ENCODE measurements at places on chromosomes 11 and 22. TPM values are rescaled to one million over a fixed set of nuclear protein-coding genes. Genes with fewer than 3 reads are reported as not detected.

GRCh38 chr11:123145661-123146060, 49.4 kb downstream of the CLMP start:
- DNase-seq: no peak
- H3K36me3 ChIP-seq: no peaks in the 10 kb centered on the region
- H3K27me3 ChIP-seq: no peaks in the 10 kb centered on the region
- H3K27ac ChIP-seq: no peak overlapping the region
- no peak overlapping the region for H3K4me3 ChIP-seq
- H3K4me1 ChIP-seq: no peaks in the 10 kb centered on the region

Gene DSCAML1
- 0.91 TPM for total RNA-seq

- no peak for DNase-seq
- no peaks in the 10 kb centered on the region for H3K36me3 ChIP-seq
- no peaks in the 10 kb centered on the region for H3K4me1 ChIP-seq
- H3K27ac ChIP-seq: no peak overlapping the region
Observed at GRCh38 chr11:57904376-57904775, 119.3 kb upstream of the OR9Q1 start.

DNA sequence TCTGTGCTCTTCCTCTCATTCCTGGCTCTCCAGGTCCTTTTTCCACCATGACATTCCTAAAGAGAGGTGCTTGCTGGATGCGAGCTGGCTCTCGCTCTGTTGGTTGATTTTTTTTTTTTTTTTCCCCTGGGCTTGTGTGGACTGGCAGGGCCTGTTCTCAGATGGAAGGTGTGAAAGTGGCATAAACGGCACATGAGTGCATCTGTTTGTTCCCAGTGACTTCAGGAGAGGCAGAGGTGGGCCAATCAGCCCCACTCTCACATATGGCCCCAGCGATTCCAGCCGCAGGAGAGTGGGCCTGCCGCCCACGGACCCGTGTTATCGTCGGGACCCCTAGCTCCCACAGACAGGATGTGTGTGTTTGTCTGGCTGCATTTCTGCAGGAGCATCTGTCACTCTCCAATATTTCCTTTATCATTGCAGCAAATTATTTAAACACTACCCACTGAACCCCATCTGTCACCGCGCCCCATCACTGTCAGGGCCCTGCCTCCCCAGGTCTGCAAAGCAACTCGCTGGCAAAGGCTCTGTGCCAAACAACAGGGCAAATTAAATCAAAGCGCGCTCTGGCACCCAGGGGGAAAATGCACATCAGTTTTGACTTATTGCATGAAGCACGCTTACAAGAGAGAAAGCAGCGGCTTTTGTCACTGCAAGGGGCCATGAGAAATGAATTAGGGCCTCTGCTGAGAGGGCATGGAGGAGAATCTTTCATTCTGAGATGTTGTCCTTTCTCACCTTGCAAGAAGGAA, 886.3 kb downstream of the NTM start:
- no peaks in the 10 kb centered on the region for H3K27me3 ChIP-seq
- DNase-seq: no peak
- H3K4me1 ChIP-seq: no peaks in the 10 kb centered on the region
- H3K4me3 ChIP-seq: no peak overlapping the region
- H3K36me3 ChIP-seq: no peaks in the 10 kb centered on the region

Gene CNTF
- 3.4 TPM for total RNA-seq

GRCh38 chr11:72786305-72787215, 7.3 kb downstream of the STARD10 start:
- peak overlapping the region; percentile 69 for H3K27ac ChIP-seq
- H3K27me3 ChIP-seq: no peaks in the 10 kb centered on the region
- no peak for DNase-seq
- no peak overlapping the region for H3K4me3 ChIP-seq
- peaks cover 8% of the 10 kb centered on the region for H3K4me1 ChIP-seq

Gene CABP2
- total RNA-seq: not detected

DNA sequence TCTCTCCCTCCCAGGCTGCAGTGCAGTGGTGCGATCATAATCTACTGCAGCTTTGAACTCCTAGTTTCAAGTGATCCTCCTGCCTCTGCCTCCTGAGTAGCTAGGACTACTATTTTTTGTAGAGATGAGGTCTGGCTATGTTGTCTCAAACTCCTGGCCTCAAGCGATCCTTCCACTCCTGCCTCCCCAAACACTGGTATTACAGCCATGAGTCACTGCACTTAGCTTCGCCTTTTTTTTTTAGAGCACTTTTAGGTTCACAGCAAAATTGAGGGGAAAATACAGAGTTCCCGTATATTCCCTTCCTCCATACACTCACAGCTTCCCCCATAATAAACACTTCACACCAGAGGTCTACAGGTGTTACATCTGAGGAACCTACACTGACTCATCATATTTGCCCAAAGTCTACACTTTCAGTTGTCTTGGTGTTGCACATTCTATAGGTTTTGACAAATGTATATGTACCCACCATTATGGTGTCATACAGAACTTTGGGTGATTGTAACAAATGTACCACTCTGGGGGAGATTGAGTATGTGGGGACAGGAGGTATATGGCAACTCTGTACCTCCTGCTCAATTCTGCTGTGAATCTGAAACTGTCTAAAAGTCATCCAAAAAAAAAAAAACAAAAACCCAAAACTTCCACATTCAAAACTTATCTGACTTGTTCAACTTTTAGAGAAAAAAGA, 11.3 kb upstream of the SLC37A4 start:
- no peaks in the 10 kb centered on the region for H3K27me3 ChIP-seq
- no peak overlapping the region for H3K27ac ChIP-seq
- H3K4me1 ChIP-seq: no peaks in the 10 kb centered on the region
- peaks cover 7% of the 10 kb centered on the region for H3K36me3 ChIP-seq
- H3K4me3 ChIP-seq: no peak overlapping the region

DNA sequence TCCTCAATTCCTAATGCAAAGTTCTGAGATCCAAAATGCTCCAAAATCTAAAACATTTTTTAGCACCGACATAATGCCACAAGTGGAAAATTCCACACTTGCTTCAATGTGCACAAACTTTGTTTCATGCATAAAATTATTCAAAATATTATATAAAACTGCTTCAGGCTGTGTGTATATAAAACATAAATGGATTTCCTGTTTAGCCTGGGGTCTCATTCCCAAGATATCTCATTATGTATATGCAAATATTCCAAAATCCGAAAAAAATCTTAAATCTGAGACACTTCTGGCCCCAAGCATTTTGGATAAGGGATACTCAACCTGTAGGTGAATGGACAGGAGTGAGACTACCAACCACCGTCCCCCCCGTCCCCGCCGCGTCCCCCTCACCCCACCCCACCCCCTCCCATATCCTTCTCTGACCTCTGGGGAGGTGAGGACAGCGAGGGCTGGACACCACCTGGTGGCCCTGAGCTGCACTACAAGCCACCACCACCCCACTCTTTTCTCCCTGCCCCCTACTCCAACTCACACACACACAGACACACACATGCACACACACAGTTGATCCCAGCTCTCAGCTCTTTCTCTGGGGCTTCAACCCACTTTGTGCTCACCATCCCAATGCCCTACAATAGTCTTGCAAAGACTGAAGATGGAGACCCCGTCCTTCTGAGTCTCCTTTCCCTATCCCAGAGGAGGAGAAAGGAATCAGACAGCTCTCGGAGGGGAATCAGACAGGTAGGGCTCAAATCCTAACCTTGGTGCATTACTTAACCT, 101.0 kb downstream of the PDE2A start:
- no peaks in the 10 kb centered on the region for H3K4me1 ChIP-seq
- no peak for DNase-seq
- H3K27ac ChIP-seq: no peak overlapping the region
- H3K4me3 ChIP-seq: no peak overlapping the region
- H3K36me3 ChIP-seq: no peaks in the 10 kb centered on the region

- no peak for DNase-seq
- H3K4me1 ChIP-seq: no peaks in the 10 kb centered on the region
- peaks cover 8% of the 10 kb centered on the region for H3K36me3 ChIP-seq
- H3K27me3 ChIP-seq: no peaks in the 10 kb centered on the region
- H3K27ac ChIP-seq: no peak overlapping the region
Observed at GRCh38 chr11:68942095-68942620, 38.5 kb downstream of the IGHMBP2 start.

Gene TM7SF2
- 17.8 TPM for total RNA-seq

Gene GAB4
- not detected for total RNA-seq

Gene SERPING1
- total RNA-seq: not detected

Gene DEUP1
- not detected for total RNA-seq

Gene TMEM45B
- total RNA-seq: 0.58 TPM

Gene CSNK2A3
- 2.6 TPM for total RNA-seq

Gene LSP1
- total RNA-seq: 230 TPM

Gene POU2AF1
- total RNA-seq: 2.3 TPM

- DNase-seq: no peak
- peaks cover 13% of the 10 kb centered on the region for H3K36me3 ChIP-seq
- no peak overlapping the region for H3K27ac ChIP-seq
- H3K4me1 ChIP-seq: peaks cover 92% of the 10 kb centered on the region
- H3K4me3 ChIP-seq: no peak overlapping the region
Observed at GRCh38 chr22:36350751-36351594, 36.8 kb downstream of the MYH9 start.

Gene PPP2R5B
- 11.7 TPM for total RNA-seq

Gene MRGPRX4
- total RNA-seq: not detected
